CD14-positive monocyte (primary cell): ENCODE measurements at places on chromosomes 4 and X.
A peak's percentile ranks its signal among the peaks of the same experiment; 100 is the strongest.

GRCh38 chr4:95761871-95762270 lies 78.0 kb upstream of the PDHA2 start:
- DNase-seq: no peak

- no peak for DNase-seq
Observed at GRCh38 chr4:22869235-22869634, 176.5 kb downstream of the GBA3 start.

DNA sequence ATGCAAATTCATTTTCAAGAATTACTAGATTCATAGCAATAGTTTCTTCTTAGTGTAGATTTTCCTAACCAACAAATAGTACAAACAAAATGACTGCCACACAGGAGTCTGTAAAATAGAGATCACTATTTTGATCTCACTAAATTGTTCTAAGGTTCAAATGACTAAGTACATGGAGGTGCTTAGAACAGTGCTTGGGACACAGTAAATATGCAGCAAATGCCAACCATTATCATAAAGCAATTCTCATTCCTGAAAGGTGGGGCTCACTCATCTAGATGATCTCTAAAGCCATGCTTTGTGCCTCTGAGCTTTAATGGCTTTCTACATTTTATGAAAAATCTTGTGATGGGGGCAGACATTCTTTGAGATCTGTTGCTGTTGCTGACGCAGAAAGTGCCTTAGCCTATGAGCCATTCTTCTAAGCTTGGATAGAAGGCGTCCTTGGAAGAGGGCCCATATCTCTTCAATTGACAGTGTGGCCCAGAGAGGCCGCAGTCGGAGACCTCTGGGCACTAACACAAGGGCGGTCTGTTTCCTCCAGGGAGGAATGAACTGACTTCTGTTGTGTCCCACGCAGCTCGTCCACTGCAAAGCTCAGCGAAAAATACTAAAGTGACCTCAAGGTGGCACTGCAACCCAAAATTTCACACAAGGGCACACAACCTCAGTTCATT lies 23.5 kb downstream of the TLR10 start:
- DNase-seq: peak; percentile 55

GRCh38 chr4:114734594-114734993 lies 136.0 kb downstream of the UGT8 start:
- no peak for DNase-seq

DNA sequence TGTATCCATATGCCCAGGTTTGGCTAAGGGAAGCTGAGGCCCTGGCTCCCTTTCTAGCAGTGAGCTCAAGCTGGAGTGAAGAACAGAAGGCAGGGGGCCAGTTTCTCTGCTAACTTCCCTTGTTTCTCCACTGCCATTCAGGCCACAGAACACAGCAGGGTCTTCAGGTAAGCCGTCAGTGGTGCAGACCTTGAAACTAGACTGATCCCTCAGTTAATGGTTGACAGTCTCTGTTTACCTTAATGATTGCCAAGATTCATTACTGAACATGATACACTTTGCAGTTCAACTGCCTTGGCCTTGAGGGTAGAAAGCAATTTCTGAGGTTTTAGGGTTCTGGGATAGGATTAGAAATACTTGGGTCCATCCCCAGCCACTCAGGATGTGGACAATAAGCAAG lies 8.9 kb upstream of the GJB1 start:
- no peak for DNase-seq

DNA sequence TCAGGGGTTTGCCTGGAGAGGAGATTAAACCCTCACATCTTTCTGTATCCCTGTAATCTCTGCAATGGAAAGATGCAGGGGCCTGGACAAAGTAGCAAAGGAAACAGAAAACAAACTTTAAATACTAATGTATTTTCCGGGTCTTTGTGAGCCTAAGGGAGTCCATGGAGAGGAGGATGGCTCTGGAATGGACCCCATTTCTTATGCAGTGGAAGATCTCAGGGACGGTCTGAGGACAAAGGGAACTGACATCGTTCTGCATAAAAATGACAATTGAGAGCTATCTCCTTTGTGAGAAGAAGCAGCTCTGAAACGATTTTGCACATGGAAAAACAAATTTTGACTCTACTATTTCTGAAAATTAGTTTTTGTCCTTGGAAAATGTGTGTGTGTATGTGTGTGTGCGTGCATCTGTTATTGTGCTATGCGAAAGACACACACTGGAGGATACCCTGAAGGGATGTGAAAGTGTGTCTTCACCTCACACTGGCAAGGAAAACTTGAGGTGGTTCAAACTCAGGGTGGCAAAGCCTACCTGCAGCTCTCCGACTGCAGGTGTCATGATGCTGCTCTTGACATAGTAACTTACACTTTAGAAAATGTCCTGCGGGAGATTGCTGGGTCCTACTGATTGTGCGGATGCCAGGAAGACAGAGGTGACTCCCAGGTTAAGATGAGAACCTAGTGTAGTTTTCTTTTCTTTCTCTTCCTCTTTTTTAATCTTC lies 126.4 kb upstream of the JADE1 start:
- DNase-seq: no peak

- peak; percentile 50 for DNase-seq
Observed at GRCh38 chrX:100643956-100644860, at the start of gene SRPX2. TSS of gene SRPX2 (plus strand) at chrX:100644199. CDS start at chrX:100646323, 2,124 bp downstream.

DNA sequence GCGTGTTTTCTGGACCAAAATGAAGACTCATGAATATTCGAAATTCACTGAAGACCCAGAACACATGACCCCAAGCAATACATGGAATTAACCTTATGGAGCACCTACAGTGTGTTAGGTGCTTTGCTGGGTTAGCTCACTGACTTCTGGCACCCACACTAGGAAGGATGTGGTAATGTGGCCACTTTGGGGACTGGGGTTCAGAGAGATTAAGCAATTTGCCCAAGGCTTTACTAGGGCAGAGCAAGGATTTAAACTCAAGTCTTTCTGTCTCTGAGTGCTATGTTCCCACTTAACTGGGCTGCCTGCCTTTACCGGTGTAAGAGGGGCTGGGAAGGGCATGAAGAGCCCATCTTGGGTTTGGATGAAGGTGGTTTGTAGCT lies 162.0 kb upstream of the ATP6AP2 start:
- no peak for DNase-seq

GRCh38 chr4:81541161-81541945 lies 69.6 kb upstream of the RASGEF1B start:
- no peak for DNase-seq

DNA sequence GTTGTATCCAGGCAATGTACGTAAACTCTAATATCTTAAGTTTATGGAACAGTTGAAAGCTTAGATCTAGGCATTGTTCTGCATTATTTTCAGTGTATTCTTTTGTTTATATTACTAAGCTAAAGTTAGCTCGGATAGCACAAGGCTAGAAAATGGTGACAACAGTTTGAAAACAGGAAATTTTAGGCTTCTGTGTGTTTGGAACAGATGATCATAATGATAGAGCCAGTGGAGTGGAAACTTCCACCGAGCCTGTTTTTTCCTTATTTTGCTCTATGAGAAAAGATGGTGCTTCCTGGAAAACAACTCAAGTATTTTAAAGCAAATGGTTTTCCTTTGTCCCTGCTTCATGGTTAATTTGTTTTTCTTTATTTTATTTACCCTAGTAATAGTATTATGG lies 70.8 kb downstream of the GAB1 start:
- no peak for DNase-seq

GRCh38 chrX:51484616-51485015 lies 11.8 kb downstream of the NUDT11 start:
- DNase-seq: no peak

DNA sequence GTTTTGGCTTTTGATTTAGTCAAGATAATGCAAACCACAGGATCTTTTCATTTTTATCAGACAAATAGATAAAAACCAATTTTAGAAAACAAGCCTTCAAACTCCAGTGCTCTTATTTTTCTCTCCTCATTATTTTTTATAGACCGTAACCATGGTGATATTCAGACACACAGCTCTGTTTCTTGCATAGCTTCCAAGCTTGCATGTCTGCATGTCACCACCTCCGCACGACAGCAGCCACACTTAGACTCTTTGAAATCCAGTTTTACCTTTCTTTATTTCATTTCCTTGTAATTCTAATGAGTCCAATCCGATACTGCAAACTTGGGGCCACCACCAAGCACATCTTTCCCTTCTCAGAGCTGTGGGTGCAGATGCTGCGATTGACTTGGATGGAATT lies 94.3 kb upstream of the GPM6A start:
- DNase-seq: no peak

- DNase-seq: no peak
Observed at GRCh38 chr4:6760865-6761264, 21.7 kb upstream of the KIAA0232 start.
